ENCODE measurements at places on chromosomes 6 and 20.

GRCh38 chr6:132690678-132691077 lies 23.2 kb downstream of the VNN1 start:
- DNase-seq: no peak

DNA sequence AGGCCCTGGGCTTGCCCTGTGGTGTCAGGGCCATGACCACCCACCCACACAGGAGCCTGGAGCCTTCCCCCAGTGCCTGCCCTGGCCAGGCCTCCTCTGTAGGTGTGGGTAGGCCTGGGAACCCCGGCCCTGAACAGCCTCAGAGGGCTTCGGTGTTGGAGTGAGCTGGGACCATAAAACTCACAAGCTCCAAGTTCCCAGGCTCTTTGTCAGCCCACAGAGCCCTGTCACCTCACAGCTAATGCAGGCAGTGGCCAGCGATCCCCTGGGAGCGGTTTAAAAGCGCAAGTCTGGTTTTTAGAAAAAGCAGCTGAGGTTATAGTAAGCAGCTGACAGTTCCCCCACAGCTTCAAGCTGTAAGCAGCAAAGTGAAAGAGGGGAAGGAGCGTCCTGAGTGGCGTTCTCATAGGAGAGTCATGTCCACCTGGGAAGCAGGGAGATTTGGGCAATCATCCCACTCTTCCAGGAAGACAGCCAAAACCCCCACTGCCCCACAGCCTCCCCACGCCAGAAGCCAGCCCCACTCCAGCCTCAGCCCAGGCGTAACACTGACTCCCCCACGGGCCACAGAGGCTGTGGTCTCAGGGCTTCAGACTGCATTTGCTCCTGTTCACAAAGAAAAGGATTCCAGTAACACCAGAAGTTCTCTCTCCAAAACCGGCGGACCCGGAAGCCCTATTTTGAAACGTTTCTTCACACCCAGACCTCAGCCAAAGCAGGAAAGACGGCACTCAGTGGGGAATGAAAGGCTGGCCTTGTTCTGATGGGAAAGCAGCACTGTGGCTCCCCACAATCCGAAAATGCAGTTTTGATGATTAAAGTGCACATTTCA lies 34.3 kb upstream of the FOXC1 start:
- DNase-seq: no peak

- no peak for DNase-seq
Measured at GRCh38 chr6:151219192-151219591, 20.6 kb upstream of the AKAP12 start.

DNA sequence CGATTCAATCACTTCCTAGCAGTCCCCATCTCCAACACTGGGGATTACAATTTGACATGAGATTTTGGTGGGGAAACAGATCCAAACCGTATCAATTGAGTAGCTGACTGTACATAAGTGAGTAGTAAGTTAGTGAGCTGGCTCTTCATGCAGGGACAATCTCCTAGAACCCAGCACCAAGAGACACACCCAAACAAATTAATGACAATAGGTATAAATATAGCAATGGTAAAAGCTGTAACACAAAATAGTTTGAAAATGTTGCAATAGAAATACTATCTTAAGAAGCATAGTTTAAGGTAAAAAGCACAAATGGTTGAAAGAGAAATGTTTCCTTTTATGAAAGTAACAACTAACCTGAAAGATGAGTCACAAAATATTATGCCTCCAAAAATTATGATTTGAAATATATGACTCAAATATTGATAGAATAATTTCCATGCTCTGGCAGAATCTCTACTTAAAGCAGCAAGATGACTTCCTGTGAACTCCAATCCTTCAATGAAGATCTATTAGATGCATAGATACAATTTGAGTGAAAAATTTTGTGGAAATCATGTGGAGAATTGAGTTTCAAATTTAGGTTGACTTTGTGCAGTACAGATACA lies 5.4 kb upstream of the SIRPB1 start:
- DNase-seq: peak; percentile 56

GRCh38 chr6:139883776-139884175 lies 509.3 kb upstream of the CITED2 start:
- DNase-seq: no peak

GRCh38 chr20:61073376-61073775 lies 178.7 kb upstream of the CDH4 start:
- no peak for DNase-seq

DNA sequence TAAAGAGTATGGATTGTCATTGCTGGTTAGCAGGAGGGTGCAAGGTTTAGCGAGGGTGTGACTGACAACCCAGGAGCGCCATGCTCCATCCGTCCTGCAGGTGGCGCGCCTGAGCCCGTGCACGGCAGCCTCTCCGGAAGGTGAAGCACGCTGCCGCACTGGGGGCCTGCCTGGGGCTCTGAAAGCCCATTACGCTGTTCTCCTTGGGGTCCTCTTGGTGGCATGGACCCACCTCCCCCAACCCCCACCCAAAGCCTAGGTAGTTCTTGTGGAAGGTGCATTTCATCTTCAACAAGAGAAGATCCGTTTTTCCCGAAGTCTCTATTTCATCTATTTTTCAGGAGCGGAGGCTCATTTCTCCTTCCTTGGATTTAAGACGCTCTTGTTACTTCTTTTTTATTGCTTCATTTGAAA lies 197.4 kb upstream of the KCNG1 start:
- peak; percentile 61 for DNase-seq

DNA sequence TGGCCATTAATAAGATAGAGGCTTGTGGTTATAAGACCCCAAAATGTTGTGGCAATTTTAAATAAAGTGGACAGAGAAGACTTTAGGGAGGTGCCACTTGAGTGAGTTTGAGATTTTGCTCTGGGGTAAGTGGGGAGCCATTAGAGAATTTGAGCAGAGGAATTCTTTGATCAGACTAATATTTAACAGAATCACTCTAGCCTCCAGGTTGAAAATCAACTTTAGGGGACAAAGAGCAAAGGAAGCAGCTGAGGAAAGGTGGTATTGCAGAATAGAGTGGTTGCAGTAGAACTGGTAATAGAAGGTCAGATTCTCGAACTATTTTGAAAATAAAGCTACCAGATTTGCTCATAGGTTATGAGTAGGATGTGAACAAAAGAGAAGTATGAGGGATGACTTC lies 50.7 kb upstream of the RNF146 start:
- no peak for DNase-seq

- no peak for DNase-seq
Measured at GRCh38 chr6:20751293-20751935, 217.2 kb downstream of the CDKAL1 start.

- no peak for DNase-seq
Measured at GRCh38 chr20:61887596-61888093, 178.0 kb downstream of the TAF4 start.

DNA sequence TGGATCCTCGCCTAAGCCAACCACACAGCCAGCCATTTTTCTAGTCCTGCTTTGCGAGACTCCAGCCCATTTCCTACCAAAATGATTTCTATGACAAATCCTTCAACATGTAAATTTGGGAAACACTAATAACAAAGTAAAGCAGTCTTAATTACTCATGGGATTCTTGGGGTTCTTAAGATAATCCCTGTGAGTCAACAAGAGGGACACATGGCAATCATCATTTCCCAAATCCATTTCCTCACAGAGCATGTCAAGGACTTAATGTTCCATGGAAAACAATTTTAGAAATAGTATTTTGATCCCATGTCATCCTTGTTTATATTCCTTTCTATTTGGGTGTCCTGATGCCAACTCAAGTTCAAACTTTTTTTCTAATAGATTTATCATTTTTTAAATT lies 322.7 kb upstream of the NOX3 start:
- no peak for DNase-seq

- DNase-seq: no peak
Measured at GRCh38 chr6:54366667-54367327, 58.6 kb downstream of the TINAG start.

- DNase-seq: no peak
Measured at GRCh38 chr20:59246691-59247400, 53.6 kb upstream of the EDN3 start.

GRCh38 chr6:50236164-50236563 lies 186.4 kb upstream of the DEFB112 start:
- no peak for DNase-seq

- peak; percentile 32 for DNase-seq
Measured at GRCh38 chr20:23407781-23408464, 13.4 kb downstream of the NAPB start.

- no peak for DNase-seq
Measured at GRCh38 chr6:138736640-138737039, 36.9 kb upstream of the CCDC28A start.

- no peak for DNase-seq
Measured at GRCh38 chr6:133715270-133715669, 173.6 kb upstream of the TCF21 start.

DNA sequence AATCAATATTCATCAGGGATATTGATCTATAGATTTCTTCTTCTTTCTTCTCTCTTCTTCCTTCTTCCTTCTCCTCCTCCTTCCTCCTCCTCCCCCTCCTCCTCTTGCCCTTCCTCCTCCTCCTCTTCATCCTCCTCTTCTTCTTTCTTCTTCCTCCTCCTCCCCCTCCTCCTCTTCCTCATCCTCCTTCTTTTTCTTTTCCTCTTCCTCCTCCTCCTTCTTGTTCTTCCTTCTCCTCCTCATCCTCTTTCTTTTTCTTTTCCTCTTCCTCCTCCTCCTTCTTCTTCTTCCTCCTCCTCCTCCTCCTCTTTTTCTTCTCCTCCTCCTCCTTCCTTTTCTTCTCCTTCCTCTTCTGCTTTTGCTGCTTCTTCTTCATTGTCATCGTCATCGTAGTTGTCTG lies 52.4 kb upstream of the SERINC1 start:
- DNase-seq: no peak

DNA sequence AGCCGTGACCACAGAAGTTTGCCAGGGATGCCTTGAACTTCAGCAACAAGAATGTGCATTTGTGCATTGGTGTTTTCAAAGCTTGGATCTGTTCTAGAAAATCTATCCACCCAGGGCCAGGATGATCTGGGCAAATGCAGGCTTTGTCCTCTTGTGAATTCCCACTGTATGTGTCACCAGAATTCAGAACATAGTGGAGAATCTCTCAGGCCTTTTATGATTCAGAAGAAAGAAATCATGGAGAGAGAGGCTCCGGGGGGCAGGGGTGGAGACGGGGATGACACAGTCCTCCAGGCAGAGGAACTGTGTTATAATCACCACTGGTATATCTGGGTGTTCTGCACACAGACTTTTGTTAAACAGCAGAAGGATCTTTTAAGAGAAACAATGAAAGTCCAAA lies 304.1 kb downstream of the CDH4 start:
- no peak for DNase-seq

- no peak for DNase-seq
Measured at GRCh38 chr6:120614723-120615122, 719.6 kb downstream of the TBC1D32 start.

DNA sequence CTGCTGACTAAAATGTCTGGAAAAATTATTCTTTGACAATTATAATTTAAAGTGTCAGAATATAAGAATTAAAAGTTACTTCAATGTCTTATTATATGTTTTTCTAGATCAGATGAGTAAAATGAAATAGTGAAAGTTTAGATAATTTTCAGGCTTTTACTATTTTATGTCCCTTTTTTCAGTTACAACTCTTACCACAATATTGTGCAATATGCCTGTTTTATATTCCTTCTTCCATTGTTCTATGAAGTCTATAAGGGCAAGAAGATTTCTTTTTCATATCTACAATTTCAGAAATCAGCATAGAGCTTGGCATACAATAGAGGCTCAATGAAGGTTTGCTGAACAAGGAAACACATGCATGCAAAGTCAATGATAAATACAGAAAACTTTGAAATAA lies 401.2 kb upstream of the HTR1E start:
- no peak for DNase-seq
